Hematopoietic multipotent progenitor cell treated with erythropoietin and hydrocortisone succinate and interleukin-3 and kit ligand, for 15 days (in vitro differentiated cells): ENCODE measurements at places on chromosomes 4 and X.

DNA sequence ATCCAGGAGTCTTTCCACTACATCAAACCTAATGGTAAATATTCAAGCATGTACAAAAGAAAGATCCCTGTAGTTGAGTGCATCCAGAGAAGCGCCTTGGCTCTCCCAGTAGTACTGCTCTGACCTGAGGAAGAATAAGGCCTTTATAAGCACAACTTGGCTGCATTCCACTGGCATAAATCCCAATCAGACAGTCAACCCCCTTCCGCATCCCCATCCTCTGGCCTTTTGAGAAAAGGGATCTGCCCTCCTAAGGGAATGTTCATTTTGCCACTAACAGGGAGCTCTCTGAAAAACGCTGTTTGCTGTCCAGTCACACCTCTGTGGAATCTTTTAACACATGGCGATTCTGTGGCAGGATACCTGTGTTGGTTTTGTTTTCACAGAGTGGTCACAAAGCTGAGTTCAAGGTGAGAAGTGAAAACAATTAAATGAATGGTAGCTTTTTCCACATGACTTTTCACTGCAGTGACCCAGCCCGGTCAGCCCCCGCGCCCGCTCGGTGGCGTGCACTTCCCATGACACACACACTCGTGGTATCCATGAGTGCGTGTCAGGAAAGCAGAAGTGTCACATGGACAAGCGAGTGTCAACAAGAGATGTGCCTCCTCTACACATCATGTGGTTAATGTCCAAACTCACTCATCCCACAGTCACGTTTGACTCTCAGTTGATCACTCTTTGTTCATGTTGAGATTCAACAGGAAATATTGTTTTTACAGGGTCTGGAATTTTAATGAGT is 112.2 kb upstream of the ENPP6 start:
- DNase-seq: no peak

DNA sequence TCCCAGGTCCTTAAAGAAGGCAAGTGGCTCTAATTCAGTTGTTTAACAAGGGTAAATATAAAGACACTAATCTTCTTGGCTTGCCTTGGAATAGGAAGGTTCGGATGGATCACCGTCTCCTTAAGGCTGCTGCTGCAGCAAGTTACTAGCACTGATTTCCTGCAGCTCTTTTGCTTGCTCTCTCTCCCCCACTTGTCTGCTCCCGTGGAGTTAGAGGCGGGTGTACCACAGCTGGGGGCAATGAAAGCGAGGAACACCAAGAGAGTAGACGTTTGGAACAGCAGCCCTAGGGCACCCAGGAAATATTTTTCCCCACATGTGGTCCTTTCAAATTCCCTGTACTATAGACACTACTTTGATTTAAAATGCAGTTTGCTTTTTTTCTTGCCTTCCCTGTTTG is 202.2 kb downstream of the SH2D1A start:
- DNase-seq: no peak

DNA sequence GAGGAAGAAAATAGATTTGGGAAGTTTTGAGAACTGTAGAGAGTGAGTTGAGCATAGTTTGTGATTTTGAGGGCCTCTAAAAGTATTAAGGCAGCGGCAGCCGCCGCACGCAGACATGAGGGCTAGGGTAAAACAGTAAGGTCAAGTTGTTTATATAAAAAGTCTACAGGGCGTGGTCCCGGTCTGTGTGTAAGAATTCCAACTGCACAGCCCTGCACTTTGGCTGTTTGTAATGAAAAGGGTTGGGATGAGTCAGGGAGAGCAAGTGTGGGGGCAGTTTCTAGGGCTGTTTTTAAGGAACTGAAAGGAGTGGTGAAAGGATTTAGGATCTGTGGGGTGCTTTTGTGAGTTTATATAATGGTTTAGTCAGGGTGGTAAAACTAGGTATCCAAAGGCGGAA is 55.0 kb downstream of the BEX3 start:
- no peak for DNase-seq

GRCh38 chr4:11281720-11282119 is 147.0 kb downstream of the HS3ST1 start:
- no peak for DNase-seq

- no peak for DNase-seq
These were observed 4.6 kb upstream of the RS1 start for GRCh38 chrX:18676470-18676869.

DNA sequence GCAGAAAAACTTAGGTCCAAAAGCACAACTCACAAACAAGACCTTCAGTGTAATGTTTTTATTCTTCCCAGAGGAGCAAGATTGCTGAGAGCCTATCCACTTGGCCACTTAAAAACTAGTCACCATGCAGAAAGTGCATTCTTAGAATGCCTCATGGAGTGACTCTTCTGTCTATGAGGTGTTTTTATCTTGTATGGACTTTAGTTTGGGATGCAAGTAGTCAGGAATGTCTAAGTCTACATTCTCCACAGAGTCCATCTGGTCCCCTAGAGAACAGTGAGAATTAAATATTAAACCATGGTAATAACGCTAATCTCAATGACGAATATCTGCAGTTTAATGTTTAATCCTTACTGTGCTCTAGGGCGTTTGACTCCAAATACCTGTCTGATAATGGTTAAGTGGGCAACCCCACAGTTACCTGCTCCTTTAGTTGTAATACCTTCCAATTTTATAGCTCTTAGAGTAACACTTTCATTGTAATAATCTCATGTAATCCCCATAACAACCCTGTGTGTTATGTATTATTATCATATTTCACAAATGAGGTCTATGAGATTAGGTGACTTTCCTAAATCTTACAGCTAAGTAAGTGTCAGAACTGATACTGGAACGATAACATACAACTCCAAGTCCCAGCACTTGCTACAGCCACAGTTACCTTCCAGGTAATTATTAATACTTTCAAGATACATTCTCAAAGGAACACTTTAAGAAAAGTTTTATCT is 235.6 kb upstream of the JADE1 start:
- no peak for DNase-seq

DNA sequence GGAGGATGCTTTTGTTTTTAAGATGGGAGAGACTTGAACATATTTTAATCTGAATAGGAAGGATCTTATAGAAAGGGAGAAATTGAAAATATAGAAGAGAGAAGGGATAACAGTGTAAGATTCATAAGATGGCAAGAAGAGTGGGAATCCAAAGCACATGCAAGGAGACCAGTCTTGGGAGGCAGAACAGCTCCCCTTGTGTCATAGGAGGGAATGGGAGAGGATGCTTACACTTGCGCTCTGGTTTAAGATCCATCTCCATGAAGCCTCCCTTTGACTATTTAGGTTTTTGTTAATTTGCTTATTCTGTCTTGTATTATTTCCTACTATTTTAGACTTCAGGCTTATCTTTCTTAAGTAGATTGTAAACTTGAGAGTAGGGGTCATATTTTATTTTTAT is 42.7 kb downstream of the KIF4A start:
- DNase-seq: no peak

- DNase-seq: no peak
These were observed 53.1 kb downstream of the CCNI start for GRCh38 chr4:77022560-77023179.

DNA sequence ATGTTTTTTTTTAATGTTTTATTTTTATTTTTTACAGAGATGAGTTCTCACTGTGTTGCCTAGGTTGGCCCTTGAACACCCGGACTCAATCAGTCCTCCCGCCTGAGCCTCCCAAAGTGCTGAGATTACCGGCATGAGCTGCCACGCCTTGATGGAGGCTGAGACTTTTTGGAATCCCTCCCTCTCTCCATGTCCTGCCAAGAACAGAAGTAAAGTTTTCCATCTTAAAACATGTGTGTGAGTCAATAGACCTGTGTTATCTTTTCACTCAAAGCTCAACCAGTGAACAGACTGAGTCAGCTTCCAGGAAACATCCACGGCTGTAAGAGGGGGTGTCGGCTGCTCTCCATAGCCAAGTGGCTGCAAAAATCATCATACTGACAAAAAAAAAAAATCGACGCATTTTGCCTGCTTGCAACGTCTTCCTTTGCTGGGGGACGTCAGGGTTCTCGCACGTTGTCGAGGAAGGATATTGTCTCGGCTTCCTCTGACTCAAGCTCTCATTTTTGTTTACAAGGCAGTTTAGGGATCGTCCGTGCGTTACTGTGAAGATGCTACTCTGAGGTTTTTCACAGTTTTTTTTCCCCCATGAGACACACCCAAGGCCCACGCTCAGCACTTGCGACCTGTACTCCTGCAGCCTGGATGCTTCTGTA is 10.0 kb upstream of the ASMTL start:
- DNase-seq: peak; percentile 25

GRCh38 chrX:10569946-10570345 is 50.4 kb downstream of the MID1 start:
- no peak for DNase-seq

- DNase-seq: no peak
These were observed 32.5 kb upstream of the TLR2 start for GRCh38 chr4:153651587-153651986.

- no peak for DNase-seq
These were observed 117.6 kb downstream of the STK32B start for GRCh38 chr4:5168891-5169290.

DNA sequence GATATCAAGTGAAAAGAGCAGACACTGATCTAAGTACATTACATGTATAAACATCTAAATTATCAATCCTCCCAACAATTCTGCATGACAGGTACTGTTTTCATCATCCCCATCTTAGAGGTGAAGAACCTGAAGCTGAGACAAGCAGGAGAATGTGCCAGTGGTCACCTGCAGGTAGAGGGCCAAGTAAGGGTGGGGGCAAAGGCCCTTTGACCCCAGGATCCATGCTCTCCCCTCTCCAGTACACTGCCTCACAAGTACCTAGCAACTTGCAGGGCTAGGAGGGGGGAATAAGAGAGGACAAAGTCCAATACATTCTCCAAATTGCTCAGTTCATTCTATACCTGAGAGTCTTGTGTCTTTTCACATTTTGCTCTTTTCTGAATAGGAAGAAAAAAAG is 8.3 kb upstream of the MAP7D2 start:
- no peak for DNase-seq

DNA sequence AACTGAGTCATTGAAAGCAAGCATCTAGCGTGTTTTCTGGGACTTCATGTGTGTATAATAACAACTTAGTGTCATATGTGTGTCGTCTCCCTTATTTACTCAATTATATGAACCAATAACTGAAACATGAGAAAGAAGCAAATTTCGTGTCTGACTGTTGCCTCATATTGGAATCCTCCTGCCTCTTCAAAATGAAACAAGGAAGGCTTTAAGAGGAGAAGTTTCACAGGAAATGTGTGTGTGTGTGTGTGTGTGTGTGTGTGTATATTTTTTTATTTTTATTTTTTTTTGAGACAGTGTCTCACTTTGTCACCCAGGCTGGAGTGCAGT is 145.8 kb upstream of the SFRP2 start:
- no peak for DNase-seq

GRCh38 chr4:93646233-93646930 is 182.2 kb upstream of the ATOH1 start:
- DNase-seq: no peak

DNA sequence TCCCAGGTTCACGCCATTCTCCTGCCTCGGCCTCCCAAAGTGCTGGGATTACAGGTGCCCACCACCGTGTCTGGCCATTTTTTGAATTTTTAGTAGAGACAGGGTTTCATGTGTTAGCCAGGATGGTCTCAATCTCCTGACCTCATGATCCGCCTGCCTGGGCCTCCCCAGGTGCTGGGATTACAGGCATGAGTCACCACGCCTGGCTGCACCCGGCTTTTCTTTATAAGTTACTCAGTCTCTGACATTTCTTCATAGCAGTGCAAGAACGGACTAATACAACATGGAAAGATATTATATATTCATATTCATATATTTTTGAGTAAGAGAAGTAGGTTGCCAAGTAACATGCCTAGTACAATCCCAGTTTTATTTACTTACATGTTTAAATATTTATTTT is 22.9 kb downstream of the SHROOM3 start:
- DNase-seq: no peak

- no peak for DNase-seq
These were observed 21.0 kb downstream of the SAT1 start for GRCh38 chrX:23803931-23804381.

DNA sequence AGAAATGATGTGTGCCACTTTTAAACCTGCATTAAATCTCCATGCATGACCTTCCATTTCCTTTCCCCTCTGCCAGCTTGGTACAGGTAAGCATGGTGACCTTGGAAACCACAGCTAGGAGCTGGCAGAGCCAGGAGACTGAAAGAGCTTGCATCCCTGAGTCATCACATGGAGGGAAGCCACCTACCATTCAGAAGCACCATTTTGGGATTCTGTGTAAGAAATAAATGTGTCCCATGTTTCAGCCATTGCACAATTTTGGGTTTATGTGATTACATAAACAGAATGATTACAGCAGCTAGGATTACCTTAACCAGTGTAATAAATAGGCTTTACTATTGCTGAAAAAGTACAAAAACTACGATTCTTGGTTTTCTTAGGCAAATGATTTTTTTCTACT is 17.3 kb upstream of the CCDC149 start:
- DNase-seq: no peak

GRCh38 chrX:49282647-49283011 is 13.0 kb downstream of the PPP1R3F start:
- no peak for DNase-seq

DNA sequence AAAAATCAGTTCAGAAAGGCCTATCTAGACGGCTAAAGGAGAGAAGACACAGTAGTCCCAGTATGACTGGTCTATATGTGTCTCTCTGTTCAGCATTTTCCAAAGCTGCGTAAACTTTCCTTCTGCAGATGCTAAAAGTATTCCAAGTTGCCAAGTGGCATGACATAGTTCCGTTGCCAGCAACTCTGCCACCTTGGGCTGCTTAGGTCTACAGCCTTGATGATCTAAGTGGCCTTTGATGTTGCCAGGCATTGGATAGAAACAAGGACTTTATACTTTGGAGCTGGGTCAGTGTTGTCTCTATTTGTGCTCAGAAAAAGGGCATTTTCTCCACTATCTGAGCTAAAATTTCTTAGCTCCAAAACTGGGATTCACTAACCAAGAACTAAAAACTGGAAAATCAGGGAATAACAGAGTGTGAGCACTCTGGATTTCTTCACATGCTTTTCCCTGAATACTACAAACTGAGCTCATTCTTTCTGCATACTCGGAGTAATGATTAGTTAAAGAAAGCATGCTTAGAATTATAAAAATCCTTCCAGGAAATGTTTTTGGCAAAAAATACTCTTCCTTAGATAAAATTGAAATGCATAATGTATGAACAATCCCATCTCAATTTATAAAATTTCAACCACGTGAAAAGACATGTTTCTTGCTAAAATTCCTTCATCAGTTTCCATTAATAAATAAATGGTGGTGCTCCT is 191.4 kb downstream of the ADAMTS3 start:
- no peak for DNase-seq

- no peak for DNase-seq
These were observed 17.4 kb upstream of the DCAF8L1 start for GRCh38 chrX:27998666-27999065.

- DNase-seq: no peak
These were observed 47.8 kb downstream of the KDR start for GRCh38 chr4:55077577-55077976.

DNA sequence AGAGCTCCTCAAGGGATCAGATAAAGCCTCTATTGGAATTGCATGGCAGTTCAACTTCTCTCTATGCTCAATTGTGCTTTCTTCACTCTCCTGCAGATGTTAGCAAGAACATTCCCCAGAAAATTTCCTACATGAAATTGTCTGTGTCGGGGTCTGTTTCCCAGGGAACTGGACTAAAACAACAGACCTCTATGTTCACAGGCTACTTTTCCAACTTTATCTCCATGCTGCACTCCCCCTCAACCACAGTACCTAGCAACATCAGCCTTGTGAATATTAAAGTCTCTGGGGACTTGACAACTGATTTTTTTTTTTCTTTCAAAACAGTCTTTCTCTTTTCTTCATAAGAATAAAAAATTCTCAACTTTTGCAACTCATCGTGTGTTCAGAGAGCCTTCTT is 1470.8 kb upstream of the ADGRL3 start:
- no peak for DNase-seq
